NCI-H1417 treated with DMSO at 0.1 percent for 48 hours (cell line): ENCODE measurements at places on chromosomes 2 and 18.

- DNase-seq: no peak
Observed at GRCh38 chr2:241048149-241048948, 49.9 kb downstream of the SNED1 start.

DNA sequence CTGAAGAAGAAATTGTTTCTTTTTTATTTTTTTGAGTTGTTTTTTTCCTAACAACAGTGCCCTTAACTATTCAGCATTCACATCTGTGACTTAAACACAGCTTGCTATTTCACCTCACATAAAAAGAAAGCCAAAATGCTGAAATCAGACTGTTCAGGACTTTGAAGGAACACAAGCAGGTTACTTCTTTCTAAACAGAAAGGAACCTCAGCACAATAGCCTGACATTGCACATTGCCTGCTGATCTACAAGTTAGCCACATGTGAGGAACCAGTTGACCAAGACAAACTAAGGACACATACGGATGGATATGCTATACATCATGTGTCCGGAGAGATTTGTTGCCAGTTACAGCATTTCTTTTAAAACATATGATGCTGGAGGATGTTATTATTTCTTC, 331.1 kb downstream of the FSIP2 start:
- DNase-seq: no peak

DNA sequence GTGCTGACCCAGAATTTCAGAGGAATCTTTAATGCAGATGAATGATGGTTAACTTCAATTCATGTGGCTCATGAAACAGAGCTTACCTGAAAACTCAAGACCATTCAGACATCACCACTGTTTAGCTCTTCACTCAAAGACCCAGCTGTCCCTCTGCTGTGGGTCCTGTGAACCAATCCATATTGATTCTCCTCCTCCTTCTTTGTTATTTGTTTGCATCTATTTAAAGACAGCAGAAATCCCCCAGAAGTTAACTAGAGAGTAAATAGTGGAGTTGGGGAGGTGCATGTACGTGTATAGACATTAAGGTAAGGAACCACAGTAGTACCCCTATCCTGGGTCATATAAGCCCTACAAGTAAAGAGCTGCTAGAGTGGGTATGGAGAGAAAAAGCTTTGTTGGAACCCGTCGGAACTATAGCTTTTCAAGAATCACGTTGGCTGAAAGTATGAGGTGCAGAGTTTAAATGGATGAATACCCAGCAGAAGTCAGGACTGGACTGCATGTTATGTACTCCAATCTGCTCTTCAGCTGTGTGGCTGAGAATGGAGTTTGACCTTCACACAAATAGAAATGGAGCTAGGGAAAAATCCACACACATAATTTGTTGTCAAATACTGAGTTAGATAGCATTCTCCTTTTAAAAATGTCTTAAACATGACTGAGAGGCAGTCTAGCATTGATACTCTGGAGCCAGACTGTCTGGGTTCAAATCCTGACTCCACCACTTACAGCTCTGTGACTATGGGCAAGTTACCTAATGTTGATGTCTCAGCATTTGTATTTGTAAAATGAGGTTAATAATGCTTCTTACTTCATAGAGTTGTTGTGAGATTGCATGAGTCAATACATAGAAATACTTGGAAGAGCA, 81.7 kb upstream of the HK2 start:
- DNase-seq: no peak

GRCh38 chr2:111022633-111023032, 98.1 kb upstream of the BCL2L11 start:
- no peak for DNase-seq

DNA sequence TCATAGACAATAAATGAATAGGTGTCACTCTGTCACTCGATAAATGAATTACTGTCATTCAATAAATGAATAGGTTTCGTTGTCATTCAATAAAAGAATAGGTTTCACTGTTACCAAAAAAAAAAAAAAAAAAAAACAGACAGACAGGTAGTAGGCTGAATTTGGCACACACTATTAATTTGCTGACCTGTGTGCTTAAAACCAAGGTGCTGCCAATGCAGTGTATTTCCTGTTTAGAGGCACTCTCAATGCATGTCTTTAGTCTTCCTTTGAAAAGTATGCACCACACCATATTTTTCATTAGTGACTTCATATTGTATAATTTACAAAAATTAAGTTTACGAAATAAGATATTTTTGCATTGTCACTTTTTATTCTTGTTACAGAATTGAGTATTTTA, 16.2 kb downstream of the ANKRD62 start:
- DNase-seq: no peak

- DNase-seq: no peak
Observed at GRCh38 chr2:4765787-4766530, 926.2 kb upstream of the SOX11 start.

- DNase-seq: no peak
Observed at GRCh38 chr2:71070294-71071093, 2.0 kb downstream of the NAGK start.

DNA sequence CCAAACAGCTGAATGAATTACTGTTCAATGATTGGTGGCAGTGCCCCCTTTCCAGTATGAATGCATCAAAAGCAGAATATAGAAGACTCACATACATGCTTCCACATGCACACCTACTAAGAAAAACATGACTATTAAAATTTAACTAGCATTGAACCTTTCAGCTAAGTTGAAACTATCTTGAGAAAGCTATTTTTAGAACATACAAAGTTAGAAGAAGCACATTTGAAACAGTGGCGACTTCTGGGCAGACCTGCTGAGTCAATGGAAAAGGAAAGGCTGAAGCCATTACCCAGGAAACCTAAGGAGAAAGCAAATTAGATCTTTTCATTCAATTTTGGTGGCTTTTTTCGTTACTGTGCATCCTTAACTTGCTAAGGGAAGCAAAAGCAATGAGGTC, 55.9 kb downstream of the PLA2R1 start:
- DNase-seq: no peak
